NCI-H1930 (cell line): ENCODE measurements at places on chromosomes 1 and 21.

DNA sequence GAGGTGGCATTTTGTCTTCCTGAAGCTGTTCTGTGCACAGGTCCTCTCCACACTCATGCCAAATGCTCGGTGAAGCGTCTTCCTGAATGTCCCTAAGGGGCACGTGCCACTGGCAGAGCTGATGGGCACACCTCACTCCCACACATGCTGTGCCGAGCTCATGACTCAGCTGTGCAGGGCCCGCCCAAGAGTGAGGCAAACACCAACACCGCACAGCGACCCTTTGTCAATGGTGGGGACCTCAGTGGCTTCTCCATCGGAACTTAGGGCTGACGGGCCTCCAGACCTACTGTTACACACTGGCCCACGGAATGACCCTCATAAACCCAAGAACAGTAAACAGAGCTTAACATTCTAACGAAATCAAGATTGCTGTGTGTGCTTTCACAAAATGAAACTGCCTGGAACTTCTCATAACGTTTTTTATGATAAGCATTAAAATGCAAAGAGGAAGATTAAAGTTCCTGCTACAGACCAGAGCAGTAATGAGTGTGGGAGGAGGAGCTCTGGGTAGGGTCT, 89.3 kb downstream of the SIM2 start:
- no peak for DNase-seq

DNA sequence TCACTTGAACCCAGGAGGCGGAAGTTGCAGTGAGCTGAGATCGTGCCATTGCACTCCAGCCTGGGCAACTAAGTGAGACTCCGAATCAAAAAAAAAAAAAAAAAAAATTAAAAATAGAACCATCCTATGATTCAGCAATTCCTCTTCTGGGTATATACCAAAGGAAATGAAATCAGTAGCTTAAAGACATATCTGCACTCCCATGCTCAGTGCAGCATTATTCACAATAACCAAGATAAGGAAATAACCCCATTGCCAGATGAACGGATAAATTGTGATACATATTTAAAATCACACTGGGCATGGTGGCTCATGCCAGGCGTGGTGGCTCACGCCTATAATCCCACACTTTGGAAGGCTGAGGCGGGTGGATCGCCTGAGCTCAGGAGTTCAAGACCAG, 23.8 kb downstream of the ALDH9A1 start:
- no peak for DNase-seq

DNA sequence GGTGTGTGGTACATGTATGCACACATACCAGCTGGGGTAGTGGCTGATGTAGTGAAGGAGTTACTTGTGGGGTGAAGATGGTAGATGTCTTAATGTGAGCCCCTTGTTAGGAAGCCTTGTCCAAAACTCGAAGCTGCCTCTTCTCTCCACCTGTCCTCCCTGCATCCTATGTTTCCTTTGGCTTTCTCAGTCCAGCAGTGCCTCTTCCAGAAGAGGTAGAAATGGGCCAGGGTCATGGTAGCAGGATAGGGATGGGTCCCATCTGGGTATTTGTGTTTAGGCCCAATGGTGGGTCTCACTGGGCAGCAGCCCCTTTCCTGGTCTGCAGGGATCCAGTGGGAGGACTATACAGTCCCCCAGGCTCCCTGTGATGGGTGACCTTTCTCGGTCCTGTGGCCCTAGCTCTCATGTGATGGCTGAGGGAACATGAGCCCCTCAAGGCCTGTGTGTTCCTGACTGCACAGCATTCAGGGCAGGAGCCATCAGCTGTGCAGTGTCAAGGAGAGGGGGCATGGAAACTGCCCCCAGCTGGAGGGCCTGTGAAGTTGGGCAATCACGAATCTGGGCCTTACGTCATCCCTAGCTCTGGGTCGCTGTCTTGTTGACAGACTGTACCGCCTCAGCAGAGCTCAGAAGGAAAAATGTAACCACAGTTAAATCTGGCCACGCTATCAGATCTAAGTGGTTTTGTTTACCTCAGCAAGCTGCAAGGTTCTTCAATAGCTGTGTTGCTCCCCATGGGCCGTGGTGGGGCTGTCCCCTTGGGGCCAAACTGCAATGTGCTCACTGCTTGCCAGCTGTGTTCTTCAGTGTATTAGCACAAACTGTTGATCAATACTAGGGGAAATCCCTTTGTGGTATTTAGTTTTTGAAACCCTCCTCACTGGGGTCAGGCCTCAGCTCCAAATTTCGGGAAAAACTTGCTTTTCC, 82.7 kb downstream of the NOS1AP start:
- no peak for DNase-seq

- DNase-seq: no peak
Observed at GRCh38 chr1:223208164-223209076, 65.4 kb upstream of the TLR5 start.

- no peak for DNase-seq
Observed at GRCh38 chr1:119903443-119903835, 7.1 kb upstream of the ADAM30 start.

DNA sequence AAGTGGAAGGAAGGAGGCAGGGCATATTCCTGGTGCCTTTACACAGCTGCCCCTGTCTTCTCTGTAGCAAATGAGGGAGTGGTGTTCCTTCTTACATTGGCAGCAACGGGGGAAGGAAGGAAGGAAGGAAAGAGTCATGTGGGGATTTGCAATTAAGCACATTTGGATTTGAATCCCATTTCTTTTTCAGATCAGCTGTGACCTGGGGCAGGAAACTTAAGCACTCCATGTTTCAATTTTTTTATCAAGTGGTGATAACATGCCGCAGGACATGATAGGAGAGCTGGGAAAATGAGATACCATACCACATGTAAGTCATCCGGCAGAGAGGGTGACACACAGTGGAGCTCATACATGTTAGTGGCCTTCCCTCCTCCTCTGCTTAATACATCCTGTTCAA, 186.8 kb downstream of the APP start:
- DNase-seq: no peak

DNA sequence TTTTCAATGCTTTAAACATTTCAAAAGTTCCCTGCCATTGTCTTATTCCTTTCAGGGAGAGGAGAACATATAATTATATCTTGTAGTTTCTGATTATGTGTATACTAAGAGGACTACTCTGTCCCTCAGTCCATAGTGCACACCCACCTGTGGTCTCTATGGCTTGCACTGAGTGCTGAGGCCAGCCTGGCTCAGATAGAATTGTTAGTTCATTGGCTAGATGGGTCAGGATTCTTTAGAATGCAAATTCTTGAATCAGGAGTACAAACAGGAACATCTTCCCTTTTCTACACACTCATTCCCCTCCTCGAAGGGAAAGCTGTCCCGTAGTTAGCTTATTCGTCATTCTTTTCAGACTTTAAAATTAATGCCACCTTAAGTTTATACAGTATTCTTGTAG, 8.2 kb downstream of the BACH1 start:
- DNase-seq: no peak

DNA sequence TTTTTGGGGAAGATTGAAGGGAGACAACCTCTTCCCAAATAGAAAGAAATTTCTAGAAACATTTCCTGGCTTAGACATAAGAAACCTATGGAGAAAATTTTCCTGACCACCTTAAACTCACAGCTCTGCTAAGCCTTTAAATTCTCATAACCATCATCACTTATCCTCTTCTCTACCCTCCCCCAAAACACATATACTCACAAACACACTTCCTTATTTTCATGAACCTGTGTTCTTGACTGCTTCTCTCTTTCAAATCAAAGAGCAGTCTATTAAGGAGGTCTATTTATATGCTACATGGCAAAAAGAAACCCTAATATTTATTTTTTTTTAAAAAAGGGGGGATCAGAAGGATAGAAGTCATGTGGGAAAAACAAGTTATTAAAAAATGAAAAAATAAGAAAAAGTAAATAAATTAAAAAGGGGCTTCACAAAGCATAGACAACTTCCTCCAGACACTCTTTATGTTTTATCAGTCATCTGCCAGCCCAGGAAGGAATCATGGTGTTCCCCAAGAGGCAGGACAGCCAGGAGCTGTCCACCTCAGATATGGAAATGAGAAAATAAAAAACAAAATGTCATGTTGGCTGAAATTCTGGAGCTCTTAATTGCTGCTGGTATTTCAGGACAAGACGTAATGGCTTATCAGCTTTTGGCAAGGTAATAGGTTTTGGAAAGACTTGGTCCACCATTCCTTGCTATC, 12.8 kb upstream of the RGS2 start:
- no peak for DNase-seq

- no peak for DNase-seq
Observed at GRCh38 chr1:26094677-26095383, 16.8 kb upstream of the PDIK1L start.

DNA sequence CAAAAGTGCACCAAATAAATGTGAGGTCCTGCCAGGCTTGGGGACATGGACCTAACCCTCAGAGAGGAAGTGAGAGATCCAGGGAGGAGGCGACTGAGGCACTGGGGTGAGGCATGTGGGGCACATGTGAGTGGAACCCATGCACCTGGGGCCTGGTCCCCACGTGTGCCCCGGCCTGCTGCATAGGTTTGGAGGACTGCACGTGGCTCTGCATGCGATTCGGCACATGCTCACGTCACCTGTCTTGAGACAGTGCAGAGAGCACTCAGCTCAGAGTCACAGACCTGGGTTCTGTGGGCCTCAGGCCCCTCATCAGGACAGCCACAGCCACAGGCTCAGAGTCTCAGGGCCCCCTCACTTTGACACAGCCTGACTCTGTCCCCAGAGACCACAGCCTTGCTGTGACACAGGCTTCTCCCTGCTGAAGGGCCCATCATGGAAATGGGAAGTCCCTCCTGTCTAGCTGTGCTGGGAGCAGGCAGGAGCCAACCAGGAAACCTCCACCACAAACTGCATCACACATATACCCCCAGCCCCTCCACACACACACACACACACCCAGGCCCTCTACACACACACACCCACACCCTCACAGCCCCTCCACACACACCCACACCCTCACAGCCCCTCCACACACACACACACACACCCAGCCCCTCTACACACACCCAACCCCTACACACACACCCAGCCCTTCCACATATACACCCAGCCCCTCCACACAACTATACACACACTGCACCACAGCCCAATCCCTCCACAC, 48.2 kb downstream of the SLC9A1 start:
- no peak for DNase-seq

- DNase-seq: no peak
Observed at GRCh38 chr1:19113697-19114092, 96.4 kb downstream of the UBR4 start.

DNA sequence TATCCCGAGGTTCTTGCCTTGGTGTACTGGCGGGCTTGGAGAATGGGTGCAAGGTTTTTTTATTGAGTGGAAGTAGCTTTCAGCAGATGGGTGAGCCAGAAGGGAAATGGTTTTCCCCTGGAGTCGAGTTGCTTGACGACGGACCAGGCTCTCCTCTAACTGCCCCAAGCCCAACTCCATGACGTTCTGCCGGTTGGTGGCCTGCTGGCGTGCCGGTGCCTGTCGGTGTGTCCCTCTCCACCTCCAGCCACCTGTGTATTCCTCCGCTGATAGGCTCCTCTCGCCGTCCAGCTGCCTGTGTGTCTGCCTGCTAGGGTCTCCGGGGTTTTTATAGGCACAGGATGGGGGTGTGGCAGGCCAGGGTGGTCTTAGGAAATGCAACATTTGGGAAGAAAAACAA, 34.3 kb upstream of the PTGFRN start:
- no peak for DNase-seq

- DNase-seq: no peak
Observed at GRCh38 chr1:205950280-205950679, 7.0 kb upstream of the SLC26A9 start.

- DNase-seq: no peak
Observed at GRCh38 chr1:5490635-5491034, 501.6 kb downstream of the NPHP4 start.

- peak; percentile 20 for DNase-seq
Observed at GRCh38 chr1:157992031-157992832, 1.2 kb upstream of the KIRREL1 start.

GRCh38 chr21:24276204-24276603, 1331.1 kb downstream of the MRPL39 start:
- DNase-seq: peak; percentile 45

- DNase-seq: no peak
Observed at GRCh38 chr1:94100785-94101612, 19.9 kb downstream of the ABCA4 start.

DNA sequence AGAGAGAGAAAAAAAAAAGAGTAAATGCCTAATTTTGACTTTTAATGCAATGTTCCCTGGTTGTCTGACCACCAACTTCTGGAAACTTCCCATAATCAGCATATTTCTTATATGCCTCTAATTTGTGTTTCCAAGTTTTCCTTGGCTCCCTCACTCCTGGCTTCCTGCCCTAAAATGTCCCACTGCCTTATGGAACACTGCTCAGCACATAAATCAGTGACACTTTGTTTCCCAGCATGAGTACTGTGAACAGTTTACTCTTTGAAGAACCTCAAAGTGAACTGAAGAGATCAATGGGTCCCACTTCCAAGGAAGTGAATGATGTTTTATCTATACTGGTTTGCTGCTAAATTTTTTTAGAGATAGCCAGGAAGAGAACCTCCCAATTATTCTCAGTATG, 271.3 kb upstream of the PRMT6 start:
- DNase-seq: no peak

DNA sequence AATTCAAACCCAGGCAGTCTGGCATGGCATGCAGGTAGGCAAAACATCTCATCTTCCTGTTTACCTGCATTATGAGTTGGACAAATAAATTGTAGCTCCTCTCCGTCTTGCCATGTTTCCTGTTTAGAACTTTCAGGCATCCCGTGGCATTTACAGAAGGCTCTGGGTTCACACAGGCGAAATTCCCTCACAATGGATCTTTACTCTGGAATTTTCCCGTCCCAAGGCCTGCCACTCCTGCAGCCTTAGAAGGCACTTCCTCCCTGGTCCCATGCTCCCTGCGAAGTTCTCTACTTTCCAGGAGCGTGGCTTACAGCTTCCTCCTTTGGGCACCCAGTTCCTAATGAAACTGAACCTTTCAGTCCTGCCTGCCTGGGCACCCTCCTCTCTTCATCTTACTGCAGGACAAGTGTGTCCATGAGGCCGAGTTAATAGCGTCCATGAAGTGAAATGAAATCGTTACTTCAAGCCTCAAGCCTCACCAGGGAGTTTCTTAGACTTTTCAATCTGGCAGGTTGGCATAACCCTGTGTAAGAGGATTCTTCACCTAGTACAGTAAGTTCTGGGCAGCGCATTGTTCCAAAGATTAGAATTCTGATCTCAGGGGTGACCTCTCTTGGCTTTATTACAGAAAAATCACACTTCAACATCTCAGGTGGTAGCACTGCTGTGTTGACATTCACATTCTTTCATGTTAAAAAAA, 36.8 kb upstream of the AHCYL1 start:
- DNase-seq: no peak

DNA sequence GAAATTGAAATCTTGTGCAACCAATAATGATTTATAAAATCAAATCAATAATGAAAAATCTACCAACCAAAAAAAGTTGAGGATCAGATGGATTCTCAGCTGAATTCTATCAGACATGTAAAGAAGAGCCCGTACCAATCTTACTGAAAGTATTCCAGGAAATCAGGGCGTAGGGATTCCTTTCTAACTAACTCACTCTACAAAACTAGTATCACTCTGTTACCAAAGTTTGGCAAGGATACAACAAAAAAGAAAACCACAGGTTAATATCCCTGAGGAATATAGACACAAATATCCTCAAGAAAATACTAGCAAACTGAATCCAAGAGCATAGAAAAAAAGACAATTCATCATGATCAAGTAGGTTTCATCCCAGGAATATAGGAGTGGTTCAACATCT, 52.8 kb upstream of the ADGRL4 start:
- no peak for DNase-seq

- no peak for DNase-seq
Observed at GRCh38 chr21:34988139-34988538, 61.0 kb downstream of the RUNX1 start.
